Suppressor macrophage treated with lipopolysaccharide for 1 hour (primary cell): ENCODE measurements at places on chromosomes 7 and 10.

DNA sequence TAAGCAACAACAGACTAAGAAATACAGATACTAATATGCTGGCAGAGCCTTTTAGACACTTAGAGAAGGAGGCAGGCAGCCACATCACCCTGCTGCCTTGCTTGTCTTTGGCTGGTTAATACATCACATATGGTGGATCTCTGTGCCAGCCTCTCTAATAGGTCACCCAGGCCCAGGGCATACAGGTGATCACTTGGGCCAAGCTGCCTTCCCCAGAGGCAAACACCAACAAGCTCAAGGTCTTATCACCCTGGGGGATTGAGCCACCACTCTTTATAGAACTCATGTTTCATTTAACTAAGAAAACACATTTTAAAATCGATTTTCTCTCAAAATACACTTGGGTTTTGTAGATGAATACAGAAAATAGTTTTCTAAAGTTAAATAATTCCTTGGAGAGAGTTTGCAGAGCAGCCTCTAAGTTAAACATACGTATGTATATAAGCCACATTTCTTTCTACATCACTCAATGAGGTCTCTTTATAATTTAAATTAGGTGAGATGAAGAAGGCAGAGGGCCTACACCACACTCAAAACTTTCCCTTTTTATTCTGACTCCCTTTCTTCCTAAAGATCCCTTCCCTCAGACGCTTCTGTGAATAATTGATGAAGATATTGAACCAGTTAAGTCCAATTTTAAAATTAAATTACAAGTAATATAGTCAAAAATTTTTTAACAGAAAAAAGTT lies 556.8 kb upstream of the GHITM start:
- DNase-seq = no peak

DNA sequence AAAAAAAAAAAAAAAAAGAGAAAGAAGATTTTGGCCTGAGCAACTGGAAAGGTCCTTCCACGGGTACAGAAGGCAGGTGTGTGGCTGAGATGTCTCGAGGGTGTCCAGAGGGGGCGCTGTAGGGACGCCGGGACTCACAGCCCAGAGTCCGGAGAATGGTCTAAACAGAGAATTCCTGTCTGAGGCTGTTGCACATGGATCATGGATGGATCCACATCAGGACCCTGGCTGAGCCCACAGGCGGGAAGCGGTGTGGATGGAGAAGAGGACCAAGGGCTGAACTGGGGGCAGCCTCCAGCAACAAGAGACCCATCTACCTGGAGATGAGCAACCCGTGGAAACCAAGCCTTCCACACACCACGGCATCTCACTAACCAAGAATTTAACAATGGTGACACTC lies 55.0 kb downstream of the PKD1L1 start:
- DNase-seq = no peak

DNA sequence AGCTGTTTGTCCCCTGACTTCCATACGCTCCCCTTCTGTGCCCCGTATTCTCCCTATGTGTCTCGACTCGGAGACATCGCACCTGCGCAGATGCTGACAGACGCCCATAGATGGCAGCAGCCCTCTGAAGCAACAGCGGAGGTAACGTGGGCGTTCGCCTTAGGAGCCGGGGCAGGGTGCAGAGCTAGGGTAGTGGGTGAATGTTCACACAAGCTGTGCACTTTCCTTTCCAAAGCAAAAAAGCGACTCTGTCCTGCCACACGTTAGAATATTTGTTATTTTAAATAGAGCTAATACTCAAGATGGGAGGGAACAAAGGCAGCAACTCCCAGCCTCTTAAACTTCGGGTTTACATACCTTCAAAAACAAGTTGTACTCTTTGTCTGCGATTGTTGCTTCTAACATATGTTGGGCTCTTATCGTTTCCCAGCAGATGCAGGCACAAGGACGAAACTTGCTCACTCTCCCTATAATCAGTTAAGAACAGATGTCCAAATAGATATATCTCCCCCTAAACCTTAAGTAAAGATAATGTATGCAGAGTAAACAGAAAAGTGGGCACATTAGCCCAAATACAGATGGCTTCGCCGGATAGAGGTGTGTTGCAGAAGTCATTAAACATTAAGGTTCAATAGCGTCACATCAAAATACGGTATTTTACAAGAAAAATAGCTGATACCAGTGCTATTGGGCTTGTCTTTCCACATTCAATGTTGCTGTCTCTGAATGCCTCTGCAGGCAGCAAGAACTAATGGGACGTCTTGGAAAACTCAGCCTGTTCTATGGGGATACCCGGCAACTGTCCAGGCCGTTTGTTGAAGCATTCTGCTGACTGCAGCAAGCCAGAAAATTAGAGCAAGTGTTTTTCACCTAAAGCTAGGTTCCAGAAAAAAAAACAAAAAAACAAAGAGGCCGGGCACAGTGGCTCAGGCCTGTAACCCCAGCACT lies 340.3 kb upstream of the PRKCQ start:
- peak; percentile 90 for DNase-seq

DNA sequence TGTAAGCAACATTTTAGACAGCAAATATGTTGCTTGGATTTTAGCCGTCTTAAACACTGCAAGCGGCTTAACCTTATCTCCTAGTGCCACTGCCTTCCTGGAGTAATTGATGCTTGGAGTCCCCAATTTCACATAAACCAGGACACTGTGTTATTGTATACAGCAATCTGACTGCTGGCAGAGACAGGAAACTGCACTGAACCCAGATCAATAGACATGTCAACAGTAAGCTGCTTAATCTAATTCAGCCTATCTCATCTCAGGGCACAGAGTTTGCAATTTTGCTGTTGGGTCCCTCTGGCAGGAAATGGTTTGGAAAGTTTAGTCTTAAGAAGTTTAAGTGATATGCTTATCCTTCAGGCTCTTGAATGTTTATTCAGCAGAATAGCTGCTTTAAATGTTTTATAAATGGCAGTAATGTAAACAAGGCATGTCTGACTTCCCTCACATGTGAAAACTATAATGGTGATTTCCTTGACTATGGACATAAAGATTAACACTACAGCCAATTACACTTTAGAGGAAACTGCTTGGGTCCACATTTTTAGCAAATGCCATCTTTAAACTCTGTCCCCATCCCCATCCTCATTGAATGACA lies 598.6 kb downstream of the PARD3 start:
- no peak for DNase-seq

DNA sequence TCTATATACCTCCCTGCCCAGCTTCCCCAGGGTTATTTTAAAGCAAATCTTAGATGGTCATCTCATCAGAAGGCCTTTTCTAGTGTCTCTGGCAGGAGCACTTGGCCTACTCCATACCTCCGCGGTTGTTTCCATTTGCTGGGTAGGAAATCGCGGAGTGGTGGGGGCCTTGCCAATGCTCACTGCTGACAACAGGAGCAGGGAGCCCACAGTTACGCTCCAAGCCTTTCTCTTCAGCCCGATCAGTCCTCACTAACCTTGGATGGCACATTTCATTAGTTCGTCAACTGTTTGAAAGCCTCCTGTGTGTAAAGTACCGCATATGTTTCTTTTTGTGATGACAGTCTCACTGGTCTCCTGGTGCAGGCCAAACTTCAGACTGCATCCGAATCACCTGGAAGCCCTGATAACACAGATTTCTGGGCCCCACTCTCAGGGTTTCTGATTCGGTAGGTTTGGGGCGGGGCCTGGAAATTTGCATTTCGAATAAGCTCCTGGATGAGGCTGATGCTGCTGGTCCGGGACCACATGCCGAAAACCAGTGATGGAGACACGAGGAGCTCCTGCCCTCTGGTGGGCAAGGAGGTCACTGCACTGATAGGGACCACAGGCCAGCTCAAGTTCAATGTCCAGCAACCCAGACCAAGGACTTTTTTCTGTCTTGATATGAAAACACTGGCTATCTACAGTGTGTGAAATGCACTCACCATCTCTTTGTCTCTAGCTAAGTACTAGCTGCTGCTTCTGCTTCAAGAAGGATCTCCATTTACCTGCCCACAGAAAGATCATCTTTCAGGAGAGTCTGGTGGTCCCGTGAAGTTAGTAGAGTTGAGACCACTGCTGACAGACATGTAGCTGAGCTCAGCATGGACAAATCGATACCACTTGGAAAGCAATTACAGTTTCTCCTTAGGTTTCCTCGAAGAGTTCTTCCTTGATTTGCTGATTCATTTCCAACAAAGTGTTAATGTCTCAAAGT lies 14.0 kb downstream of the LRGUK start:
- peak; percentile 76 for DNase-seq

- peak; percentile 14 for DNase-seq
These were observed 27.9 kb upstream of the CUL1 start for GRCh38 chr7:148670807-148671206.

DNA sequence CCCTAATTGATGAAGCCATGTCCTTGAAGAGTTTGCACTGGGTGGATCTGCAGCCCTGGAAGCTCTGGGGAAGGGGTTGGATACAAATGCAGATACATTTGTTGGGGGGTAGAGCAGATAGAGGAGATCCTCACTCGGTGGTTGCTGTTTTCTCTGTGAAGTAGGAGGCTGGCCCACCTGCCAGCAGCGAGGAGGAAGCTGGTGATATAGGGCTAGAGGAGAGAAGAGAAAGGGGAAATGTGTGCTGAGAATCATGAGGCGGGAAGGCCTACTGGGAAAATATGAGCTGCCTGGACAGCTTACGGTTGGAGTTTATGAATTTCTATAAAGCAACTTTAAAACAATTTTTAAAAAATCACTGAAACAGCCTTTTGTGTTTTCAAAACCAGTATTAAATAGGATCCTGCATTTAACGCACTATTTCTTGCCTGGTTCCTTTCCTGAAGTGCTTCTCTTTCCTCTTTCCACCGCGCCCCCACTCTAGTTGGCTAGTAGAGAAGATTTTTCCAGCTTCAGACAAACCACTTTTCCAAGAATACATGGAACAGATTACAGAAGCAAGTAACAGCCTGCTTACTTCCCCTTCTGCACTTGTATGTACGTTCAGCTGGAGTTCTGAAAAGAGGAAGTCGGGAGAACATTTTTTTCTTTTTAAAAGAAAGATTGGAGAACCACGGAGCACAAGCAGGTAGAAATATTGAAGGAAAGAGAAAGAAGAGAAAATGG lies 100.6 kb upstream of the GLCCI1 start:
- peak; percentile 78 for DNase-seq

DNA sequence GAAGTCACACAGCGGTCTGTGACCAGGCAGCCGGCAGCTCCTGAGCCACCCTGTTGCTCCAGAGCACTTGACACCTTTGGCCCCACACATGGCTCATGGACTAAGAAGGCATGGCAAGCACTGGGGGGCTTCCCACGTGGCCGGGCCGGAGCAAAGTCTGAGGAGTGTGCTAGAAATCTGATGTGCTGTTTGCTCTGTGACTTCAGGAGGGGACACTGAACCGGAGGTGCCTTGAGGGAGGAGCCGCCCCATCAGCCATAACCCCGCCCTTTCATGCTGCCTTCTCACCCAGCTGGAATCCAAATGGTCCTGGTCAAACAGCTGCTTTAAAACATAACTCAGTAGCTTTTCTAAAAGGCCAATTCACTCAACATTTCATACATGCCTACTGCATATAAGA lies 33.5 kb downstream of the PROSER2 start:
- DNase-seq = no peak

- no peak for DNase-seq
These were observed 75.3 kb upstream of the IL6 start for GRCh38 chr7:22651534-22652243.

- no peak for DNase-seq
These were observed 29.4 kb upstream of the CACNA2D1 start for GRCh38 chr7:82472966-82473365.

DNA sequence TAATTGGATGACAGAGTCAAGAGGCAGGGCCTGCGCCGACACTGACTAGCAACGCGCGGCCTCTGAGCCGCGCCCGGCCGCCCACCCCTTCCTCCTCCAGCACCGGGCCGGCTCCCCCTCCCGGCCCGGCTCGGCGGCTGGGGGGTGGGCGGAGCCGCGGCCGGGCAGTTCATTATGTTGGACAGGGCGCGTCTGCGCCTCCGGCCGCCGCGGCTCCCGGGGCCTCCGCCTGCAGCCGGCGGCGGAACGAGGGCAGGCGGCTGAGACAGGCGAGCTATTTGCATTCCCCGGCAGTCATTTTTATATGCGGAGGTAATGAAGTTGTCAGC lies 106.7 kb downstream of the SNX10 start:
- DNase-seq = peak; percentile 85

GRCh38 chr10:57952741-57953140 lies 315.0 kb downstream of the IPMK start:
- DNase-seq = no peak

- no peak for DNase-seq
These were observed 84.6 kb downstream of the ABLIM1 start for GRCh38 chr10:114573330-114574045.

DNA sequence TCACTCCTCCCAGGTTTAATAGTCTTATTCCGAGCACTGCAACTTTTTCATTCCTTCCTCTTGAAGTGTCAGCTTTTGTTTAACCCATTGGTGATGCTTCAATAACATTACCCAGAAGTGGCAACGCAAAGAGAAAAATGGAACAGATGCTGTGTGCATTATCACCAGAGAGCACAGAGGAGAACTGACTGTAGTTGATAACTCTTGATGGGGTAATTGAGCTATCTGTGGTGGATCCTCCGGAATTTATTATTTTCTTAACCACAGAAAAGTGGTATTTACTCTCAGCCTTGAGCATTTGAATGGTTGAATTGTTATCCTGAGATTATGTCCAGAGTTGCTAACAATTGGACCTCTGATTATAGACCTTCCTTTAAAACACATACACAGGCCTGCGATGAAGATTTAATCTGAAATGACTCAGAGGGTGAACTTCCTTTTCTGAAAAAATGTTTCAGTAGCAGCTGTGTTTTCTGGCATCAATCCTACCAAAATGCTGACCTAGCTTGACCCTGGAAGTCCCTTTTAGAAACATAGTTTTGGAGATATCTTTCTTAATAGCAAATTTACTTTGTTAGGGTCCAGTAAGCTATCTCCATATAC lies 1584.4 kb upstream of the LRRTM3 start:
- DNase-seq = peak; percentile 27

DNA sequence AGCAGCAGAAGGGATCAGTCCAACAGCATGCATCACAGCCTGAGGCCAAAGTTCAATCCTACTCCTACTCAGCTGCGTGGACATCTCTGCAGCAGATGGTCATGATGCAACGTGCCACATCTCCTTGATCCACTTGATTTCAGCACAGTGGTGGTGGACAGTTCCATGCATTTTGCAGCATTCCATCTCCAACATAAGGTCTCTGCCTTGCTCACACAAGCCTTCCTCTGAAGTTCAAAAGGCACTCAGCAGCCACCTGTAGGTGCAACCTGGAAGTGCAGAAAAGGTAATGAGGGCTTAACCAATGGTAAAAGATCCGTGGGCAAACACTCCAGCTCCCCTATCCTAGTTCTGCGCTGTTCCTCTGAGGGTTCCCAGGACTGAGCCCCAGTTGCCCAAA lies 57.5 kb upstream of the CHCHD3 start:
- DNase-seq = no peak
